ENCODE measurements at places on chromosomes 3 and 15.

DNA sequence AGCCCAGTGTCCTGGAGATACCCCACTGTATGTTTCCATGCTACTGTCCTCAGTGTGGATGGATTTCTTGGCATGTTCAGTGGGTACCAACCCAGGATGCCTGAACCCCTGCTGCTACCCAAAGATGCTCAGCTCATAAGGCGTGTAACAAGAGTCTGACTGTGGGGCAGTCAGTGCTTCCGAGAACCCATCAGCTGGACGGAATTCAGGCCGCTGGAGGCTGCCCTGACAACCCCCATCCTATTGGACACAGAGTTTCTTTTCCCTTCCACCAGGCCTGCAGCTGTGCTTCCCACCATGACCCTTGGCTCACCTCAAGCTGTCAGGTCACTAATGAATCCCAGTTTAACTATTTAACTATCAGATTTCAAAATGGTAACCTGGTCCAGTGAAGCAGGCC lies 224.1 kb upstream of the FEZF2 start:
- DNase-seq, result no peak

- no peak for DNase-seq
These were observed 33.1 kb downstream of the LPP start for GRCh38 chr3:188187053-188187452.

- no peak for DNase-seq
These were observed 1.0 kb upstream of the ISY1 start for GRCh38 chr3:129161860-129162271.

DNA sequence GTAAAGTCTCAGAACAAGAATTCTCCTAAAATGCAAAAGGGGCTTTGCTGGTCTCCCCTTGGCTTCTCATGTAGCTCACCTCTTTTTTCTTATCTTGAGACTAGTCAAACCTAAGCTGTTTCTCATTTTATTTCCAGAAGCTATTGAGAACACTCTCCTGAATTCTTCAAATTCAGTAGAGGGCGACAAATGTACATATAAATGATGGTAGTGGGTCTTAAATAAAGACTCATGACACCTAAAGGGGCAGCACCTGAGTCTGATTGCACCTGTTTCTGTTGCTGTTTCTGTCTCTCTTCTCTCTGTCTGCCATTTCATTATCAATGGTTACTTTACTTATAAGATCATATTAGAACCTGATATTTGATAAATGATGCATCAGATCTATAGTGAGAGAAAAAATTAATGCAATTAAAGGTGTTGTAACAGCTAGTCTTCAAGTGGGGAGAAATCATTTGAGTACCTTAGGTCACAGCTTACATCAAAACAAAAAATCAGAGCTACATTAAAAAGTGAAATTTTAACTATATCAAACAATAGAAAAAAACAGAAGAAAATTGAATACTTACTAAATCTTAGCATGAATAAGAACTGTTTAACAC lies 7.0 kb downstream of the ADIPOQ start:
- peak; percentile 42 for DNase-seq

GRCh38 chr3:69749461-69749860 lies 10.2 kb downstream of the MITF start:
- no peak for DNase-seq

- no peak for DNase-seq
These were observed 38.2 kb downstream of the B3GALNT1 start for GRCh38 chr3:161066930-161067329.

GRCh38 chr15:38691965-38692788 lies 127.6 kb upstream of the RASGRP1 start:
- no peak for DNase-seq

GRCh38 chr3:13700362-13700761 lies 151.4 kb downstream of the FBLN2 start:
- DNase-seq, result no peak

DNA sequence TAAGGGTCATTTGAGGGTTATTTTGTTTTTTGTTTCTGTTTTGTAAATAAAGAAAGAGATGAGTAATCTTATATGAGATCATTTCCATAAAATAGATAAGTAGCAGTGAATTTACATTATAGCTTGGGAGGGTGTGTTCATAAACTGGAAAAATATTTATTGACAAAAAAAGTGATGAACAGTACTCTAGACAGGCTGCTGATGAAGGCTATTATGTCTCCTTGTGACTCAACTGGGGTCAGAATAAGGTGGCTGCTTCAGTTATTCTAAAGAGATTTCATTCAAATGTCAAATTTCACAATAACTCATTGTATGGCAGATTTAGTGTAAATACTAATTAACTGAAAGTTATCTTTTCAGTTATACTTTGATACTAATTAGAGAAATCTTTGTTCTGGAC lies 251.1 kb upstream of the CMC1 start:
- DNase-seq, result no peak

DNA sequence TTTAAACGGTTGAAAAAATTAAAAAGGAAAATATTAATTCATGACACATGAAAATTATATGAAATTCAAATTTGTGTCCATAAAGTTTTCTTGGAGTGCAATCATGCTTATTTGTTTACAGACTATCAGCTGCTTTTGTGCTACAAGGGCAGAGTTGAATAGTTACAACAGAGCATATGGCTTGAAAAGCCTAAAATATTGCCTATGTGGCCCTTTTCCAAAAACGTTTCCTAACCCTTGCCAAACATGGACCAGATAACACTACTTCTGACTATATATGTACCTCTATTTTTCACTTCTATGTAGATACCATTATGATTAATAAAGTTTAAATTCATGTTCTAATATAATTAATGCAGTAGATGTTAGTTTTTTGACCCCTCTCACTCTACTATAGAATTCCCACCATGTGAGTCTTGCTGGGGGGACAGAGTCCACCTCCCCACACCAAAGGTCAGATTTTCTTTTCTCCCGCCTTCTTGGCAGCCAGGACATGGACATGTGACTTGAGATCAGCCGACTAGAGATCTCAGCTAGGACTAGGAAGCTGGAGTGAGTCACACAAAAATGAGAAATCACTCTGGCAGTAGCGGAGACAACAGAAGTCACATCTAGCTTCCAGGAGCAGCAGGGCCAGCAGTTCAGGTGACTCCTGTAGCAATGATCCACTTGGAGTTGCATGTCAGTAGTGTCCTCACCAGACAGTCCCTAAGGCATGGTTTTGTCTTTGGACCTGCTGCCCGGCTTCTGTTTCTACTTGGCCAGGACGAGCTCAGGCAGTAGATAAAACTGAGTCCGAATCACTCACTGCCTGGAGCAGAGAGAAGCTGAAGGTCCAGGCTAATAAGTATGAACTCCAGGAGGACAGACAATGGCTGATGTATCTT lies 22.4 kb downstream of the CIAO2A start:
- DNase-seq, result no peak

GRCh38 chr3:133592843-133593242 lies 19.4 kb downstream of the CDV3 start:
- DNase-seq, result no peak

DNA sequence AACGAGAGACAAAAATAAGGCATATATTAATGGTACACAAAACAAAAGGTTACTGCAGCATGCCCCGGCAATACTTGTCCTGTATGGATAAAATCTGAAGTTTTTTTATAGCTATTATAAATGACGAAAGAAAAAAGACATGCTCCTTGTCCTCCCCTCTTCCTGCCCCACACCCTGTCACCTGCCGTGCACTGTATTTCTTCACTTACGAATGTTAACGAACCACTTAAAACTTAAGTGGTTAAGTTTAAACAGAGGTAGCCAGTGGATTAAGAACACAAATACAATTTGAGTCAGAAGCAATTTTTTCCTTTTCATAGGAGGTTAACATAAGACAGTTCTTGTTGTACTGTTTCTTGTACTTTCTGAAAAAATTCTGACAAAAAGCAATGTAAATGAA lies 799.1 kb upstream of the NECTIN3 start:
- DNase-seq, result no peak

- DNase-seq, result no peak
These were observed 16.9 kb downstream of the CSPG4 start for GRCh38 chr15:75695634-75696310.

- no peak for DNase-seq
These were observed 335.9 kb upstream of the SLCO3A1 start for GRCh38 chr15:91517491-91518200.

DNA sequence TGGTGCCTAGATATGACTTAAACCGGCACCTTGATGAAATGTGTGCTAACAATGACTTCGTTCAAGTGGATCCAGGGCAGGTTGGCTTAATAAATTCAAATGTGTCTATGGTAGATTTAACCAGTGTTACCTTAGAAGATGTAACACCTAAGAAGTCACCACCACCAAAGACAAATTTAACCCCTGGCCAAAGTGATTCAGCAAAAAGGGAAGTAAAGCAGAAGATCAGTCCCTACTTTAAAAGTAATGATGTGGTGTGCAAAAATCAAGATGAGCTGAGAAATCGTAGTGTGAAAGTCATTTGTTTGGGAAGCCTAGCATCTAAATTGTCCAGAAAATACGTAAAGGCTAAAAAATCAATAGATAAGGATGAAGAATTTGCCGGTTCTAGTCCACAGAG lies 1.1 kb downstream of the FAN1 start:
- DNase-seq, result no peak

GRCh38 chr3:46661776-46662766 lies 31.4 kb downstream of the ALS2CL start:
- no peak for DNase-seq

- DNase-seq, result no peak
These were observed 75.4 kb downstream of the BDH1 start for GRCh38 chr3:197480320-197480719.

- DNase-seq, result no peak
These were observed 17.1 kb downstream of the SKIC8 start for GRCh38 chr15:78282324-78282723.

DNA sequence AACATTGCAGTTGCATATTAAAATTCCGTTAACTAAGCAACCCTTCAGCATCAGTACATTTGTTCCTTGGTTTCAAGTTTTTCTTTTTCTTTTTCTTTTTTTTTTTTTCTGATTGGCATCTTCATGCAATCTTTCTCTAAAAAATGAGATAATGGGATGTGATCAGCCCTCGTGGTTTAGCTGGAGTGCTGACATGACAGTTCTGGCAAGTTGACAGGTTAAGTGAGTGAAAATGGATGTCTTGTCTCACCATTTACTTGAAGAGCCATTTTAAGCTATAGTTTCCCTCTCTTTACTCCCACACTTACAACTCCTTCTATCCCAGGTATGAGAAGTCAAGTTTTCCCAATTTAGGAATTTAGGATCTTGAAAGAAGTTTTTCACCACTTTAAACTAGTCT lies 495.2 kb downstream of the ROBO2 start:
- no peak for DNase-seq

- no peak for DNase-seq
These were observed 136.6 kb downstream of the SUCLG2 start for GRCh38 chr3:67517781-67518180.

DNA sequence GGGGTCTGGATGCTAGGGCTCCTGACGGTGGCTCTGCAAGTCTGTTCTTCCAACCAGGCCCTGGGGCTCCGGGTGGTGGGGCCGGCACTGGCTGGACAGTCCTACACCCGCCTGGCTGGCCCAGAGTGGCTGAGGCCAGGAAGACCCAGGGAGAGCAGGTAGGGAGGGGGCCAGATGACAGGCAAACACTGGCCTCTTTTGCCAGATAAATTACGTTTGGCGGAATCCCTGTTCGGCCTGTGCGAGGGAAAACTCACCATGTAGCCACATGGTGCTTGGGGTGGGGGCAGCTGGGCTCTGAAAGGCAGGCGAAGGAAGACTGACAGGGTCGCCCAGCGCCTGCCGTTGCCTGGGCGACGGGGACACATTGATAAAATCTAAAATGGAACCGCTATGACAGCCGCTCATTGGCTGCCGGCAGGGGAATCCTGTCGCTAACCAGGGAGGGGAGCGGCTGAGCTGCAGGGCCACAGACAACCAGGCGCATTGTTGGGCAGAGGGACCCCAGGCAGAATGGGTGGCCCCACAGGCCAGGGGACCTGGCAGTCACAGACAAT lies 30.4 kb downstream of the IQSEC1 start:
- no peak for DNase-seq

GRCh38 chr15:77525400-77525811 lies 104.7 kb downstream of the HMG20A start:
- no peak for DNase-seq

GRCh38 chr3:88775026-88775690 lies 332.3 kb upstream of the EPHA3 start:
- no peak for DNase-seq

DNA sequence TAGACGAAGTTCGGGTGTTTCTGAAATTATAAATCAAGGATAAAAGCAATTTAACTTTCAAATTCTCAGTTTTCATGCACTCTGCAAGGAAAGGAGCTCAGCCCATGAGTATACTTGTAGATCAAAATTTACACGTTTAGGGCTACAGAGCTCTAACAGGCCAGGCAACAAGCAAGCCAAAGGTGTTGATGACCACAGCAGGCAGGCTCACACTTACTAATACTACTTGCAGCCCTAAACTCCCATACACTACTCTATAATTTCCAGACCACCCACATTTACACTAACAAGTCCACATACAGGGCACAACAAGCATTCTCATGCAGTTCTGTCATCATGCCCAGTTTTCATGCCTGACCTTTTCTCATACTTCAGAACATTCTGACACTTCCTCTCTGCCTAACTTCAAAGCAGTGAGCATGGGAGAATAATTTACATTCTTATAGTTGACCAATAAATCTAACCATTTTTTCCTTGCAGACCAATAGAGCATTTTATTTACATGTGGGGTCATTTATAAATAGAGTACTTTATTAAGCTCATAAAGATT lies 124.7 kb upstream of the FRMD4B start:
- DNase-seq, result no peak

- DNase-seq, result no peak
These were observed 10.8 kb downstream of the ESYT3 start for GRCh38 chr3:138445236-138445635.

- DNase-seq, result no peak
These were observed 160.6 kb upstream of the CHRM5 start for GRCh38 chr15:33807665-33808064.

- no peak for DNase-seq
These were observed 3.5 kb upstream of the SEMA5B start for GRCh38 chr3:123031051-123031450.

DNA sequence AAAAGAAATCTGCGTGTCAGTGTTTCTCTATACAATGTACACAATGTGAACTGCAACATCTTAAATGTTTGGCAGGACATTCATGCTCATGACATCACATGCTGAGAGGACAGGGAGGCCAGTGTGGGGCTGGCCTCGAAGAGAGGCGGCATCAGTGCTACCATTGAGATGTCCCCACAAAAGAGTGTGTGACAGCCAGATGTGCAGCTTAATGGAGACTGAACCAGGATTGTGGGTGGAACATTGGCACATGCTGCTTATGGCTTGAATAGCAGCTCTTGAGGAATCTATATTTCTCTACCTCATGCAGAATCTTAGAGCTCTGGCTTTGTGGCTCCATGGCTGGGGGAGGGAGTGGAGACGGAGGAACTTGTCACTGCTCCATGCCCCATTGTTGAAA lies 18.5 kb downstream of the CLDN11 start:
- no peak for DNase-seq

GRCh38 chr3:189631409-189631808 lies 220 bp downstream of the TP63 start:
- DNase-seq, result no peak

- DNase-seq, result peak; percentile 66
These were observed 56.9 kb upstream of the MEF2A start for GRCh38 chr15:99508852-99509251.

GRCh38 chr3:143884861-143885260 lies 36.6 kb upstream of the SLC9A9 start:
- DNase-seq, result no peak

- peak; percentile 2 for DNase-seq
These were observed 683.0 kb downstream of the TBL1XR1 start for GRCh38 chr3:176514297-176514696.

Data from GM12864 (cell line).